Retina (tissue), 1 donor: ENCODE measurements at places on chromosomes 13 and 19.

DNA sequence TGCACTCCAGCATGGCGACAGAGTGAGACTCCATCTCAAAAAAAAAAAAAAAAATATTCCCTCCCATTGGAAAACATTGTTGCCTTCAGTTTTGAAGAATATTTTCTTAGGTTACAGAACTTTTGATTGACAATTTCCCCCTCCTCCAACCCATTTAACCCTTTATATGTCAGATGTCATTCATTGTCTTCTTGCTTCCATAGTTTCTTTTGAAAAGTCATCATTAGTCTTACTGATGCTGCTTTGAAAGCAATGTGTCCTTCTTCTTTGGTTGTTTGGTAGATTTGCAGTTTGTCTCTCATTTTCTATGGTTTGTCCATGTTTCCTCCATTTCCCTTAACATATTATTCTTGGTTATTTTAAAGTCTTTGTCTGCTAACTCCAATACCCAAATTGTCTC lies 25.4 kb downstream of the ZNF558 start:
- DNase-seq = no peak

DNA sequence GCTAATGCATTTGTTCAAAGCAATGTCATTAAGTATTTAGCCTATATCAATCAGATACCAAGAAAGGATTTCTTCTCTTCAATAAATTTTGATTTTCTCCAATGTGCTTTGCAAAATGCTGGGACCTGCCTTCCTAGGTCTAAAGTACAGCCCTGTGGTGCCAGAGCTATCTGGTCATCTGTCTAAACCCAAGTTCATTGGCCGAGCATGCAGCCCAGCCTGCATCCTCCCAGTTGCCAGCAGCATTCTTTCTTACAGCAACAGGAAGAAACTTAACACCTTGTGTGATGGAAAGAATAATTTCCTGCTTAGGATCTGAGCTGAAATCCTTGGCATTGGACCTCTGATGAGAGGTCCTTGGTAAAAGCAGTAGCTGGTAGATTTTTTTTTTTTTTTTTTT lies 310.0 kb downstream of the RBM26 start:
- no peak for DNase-seq

- DNase-seq = no peak
These were observed 101.9 kb downstream of the TEX29 start for GRCh38 chr13:111422348-111422747.

DNA sequence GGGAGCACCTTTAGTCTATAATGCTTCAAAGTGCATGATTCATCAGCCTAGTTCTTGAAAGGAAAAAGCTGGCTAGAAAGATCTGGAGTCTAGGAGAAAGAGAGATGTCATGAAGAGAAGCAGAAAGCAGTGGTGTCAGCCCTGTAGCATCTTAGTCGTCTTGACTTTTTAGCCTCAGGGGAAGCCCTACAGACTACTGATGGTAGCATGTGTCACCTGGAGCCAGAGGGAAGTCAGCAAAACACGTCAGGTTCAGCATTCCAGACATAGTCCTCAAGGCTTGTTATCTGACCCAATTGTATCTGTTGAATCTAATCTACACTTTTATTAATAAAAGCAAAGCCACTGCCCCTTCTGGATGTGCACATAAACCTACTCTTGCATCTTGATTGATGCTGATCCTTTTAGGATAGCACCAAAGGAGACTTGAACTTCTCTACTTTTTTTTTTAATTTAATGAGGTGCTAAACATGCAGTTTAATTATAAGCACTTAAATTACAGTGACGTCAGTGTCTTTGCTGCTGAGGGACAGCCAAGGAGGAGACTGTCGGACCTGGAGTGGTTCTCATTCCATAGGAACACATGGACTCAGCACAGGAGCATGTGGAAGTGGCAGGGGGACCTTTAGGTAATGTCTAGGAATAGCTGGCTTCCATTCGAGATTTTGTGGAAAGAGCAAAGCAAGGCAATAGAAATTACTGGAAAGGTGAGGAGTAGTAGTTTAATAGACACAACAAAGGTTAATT lies 525.5 kb upstream of the SGCG start:
- DNase-seq = no peak

DNA sequence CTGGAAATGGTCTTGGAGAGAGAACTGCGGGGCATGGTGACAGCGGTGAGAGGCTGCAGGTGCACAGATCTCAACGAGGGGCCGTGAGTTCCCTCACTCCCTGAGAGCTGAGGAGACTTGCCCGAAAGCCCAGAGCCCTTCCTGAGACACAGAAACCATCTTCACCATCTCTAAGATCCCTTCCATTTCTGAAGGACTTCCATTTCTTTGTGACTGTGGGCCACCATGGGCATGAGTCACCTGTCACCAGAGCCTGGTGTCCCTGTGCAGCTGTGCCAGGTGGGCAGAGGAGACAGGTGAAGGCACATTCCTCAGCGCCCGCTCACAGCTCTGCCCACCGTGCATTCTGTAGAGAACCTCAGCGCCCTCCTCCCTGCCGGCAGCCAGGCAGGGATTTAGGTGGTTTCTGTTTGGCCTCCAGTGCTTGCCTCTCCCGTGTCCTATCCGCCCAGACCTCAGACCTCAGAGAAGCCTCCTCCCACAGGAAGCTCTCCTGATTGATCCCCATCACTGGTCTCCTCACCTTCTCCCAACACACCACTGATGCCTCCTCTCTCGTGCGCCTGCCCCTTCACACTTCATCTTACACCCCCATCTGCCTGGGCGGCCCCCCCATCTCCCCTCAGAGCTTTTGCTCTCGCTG lies 24.2 kb downstream of the SH3GL1 start:
- DNase-seq = no peak

- DNase-seq = peak; percentile 55
These were observed 91.7 kb upstream of the ANKRD10 start for GRCh38 chr13:111006506-111007031.

DNA sequence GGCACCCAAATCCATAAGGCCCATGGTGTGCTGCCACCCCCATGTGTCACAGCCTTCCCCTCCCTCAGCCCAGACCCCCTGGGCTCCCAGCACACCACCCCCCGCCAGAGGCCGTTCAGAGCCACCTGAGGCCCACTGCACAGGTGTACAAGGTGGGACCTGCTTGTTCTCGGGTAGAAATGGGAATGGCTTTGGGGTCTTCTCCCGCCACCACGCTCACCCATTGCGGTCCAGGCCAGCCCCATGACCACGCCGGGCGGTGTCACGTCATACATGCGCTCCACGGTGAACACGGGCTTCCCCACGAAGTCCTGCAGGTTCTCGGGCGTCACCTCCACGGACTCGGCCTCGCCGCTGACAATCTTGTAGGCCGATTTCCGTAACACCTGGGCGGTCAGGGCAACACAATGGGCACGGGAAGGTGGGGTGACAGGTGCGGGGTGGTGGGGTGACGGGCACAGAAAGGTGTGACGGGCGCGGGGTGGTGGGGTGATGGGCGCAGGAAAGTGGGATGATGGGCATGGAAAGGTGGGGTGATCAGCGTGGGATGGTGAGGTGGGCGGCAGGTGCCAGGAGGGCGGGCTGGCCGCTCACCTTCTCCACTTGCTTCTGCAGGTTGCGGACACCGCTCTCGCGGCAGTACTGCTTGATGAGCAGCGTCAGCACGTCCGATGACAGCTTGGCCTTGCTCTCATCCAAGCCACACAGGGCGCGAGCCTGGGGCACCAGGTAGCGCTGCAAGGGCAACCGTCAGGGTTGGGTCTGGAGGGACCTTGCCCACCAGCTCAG lies 4.3 kb downstream of the RPL36 start:
- no peak for DNase-seq

DNA sequence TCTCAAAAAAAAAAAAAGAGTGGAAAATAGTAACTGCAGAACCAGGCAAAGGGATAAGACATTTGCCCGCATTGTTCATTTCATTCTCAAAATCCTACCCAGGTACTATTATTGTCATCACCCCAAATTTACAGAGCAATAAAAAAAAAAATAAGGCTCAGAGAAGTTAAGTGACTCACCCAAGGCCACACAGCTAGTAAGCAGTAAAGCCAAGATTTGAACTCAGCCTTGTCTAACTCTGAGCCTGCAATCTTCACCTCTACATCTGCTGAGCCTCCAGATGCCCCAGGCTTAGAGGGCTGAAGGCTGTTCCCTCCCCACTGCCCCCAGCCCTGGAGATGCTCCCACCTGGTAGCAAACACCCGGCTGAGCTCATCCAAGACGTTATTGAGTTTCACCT lies 61.0 kb downstream of the UNC13A start:
- DNase-seq = no peak

DNA sequence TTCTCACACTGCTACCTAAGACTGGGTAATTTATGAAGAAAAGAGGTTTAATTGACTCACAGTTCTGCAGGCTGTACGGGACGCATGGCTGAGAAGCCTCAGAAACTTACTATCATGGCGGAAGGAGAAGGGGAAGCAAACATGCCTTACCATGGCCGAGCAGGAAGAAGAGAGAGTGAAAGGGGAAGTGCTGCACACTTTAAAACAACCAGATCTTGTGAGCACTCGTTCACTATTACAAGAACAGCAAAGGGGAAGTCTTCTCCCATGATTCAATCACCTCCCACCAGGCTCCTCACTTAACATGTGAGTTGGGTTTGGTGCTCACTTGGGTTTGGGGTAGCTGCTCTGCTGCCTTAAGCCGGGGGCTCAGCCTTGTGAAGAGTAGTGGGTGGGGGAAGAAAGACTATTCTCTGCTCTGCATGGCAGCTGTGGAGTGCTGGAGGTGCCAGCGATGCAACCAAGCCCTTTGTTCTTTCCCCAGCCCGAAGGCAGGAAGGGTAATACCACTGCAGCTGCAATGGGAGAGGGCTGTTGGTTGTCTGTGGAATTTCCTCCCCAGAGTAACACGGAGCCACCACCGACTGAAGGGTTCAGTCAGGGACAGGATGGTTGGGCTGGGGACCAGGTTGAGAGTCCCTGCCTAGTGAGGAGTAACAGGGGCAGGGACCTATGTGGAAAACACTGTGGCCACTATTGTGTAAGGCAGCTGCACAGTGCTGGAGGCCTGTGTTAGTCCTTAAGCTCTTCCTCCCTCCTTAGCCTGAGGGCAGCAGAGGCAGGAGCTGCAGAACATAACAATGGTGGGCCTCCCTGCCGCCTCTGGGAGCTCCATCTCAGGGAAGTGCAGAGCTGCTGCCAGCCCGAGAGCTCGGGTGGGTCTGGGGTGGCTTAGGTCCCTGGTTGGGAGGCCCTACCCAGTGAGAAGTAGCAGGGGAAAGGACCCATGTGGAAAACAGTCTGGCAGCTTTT lies 1262.5 kb downstream of the EFNB2 start:
- DNase-seq = no peak

DNA sequence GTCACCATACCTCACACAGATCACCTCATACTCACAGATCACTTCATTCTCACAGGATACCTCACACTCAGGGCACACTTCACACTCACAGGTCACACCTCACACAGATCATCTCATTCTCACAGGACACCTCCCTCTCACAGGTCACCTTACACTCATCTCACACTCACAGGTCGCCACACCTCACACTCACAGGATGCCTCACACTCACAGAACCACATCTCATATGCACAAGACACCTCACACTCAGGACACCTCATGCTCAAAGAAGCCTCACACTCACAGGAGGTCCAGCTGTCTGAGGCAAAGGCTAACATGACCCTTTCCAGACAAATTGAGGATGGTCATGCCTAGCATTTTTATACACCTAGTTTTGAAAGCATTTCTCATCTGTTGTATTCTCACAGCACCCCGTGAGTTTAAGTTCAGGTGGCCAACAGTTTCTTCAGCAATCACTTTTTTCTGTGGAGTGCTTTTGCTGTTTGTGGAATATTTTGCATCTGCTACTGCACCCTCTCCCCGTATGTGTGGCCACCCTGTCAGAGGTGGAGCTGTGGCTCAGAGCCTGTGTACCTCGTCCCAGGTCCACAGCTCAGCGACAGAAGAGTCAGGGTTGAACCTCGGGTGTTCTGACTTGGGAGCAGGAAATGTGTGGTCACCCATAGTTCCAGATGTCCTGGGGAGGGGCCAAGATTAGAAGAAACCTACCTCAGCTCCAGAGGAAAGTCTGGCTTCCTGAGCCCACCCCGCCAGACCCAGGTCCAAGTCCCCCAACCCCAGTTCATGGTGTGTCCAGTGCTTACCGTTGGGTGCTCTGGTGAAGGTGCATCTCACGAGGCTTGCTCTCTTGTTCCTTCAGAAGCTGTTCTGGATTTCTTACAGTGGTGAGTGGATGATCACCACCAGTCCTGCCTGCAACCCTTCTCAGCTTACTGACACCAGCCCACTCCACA lies 7.6 kb downstream of the F7 start:
- no peak for DNase-seq

- no peak for DNase-seq
These were observed 98.4 kb upstream of the UBL3 start for GRCh38 chr13:29948791-29949190.

- DNase-seq = no peak
These were observed 11.1 kb upstream of the RAB3A start for GRCh38 chr19:18214779-18215433.

- peak; percentile 88 for DNase-seq
These were observed 2.2 kb downstream of the APC2 start for GRCh38 chr19:1451916-1452801.

DNA sequence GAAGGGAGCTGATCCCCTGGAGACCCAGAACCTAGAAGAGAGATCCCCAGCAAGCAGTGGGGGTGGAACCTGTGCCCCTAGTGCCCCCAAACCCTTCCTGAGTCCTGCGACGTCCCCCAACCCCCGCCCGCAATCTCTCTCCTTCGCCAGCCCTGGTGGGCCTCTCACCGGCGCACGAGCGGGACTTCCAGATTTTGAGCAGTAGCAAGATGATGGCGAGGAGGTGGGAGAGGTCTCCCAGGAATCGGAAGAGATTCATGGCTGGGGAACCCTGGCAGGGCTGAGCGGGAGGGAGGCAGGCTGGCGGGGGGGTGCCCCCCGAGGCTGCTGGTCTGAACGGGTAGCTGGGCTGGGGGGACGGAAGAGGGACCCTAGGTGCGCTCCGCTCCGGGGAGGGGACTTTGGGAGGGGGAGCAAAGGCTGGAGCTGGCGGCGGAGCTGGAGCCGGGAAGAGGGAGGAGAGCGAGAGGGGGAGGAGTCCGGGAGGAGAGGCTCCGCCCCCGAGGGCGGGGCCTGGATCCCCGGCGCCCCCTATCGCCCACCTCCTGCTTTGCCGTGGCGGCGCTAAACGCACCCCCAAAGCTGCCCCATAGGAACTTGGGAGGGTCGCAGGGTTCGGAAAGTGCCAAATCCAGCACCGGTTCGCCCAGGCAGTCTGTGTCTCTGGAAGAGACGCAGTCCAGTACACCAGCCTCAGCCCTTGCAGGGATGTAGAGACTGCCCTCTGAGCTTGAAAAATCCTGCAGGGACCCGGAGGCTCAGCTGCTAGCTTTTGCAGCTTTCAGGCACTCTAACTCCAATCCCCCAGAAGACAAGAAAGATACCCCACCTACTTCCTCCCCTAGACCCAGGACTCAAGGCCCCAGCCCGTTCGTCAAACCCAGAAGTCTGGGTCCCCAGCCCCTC lies at the start of gene KDELR1:
KDELR1 (minus strand) TSS at position 452 of the 906 bp plus-strand sequence; CDS start at position 259, 193 bp downstream.
- DNase-seq = peak; percentile 94

DNA sequence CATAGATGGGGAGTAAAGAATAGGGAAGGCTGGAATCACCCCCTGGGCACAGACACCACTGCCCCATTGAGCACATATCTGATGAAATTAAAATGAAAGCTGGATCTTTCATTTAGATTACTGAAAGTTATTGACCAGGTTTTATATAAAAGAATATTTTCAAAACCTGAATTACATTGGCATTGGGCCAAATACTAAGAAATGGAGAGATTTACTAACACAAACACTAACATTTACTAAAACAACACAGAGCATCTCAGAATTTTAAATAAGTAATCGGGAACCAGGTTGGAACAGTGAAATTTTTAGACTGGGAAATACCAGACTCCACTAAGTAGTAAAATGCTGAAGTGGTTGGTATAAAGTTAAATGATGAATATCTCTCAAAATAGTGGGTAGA lies 88.9 kb downstream of the HS6ST3 start:
- DNase-seq = no peak
